ENCODE measurements at places on chromosomes 2 and 18.

GRCh38 chr2:121253021-121253673 is 31.9 kb downstream of the TFCP2L1 start:
- DNase-seq: no peak

DNA sequence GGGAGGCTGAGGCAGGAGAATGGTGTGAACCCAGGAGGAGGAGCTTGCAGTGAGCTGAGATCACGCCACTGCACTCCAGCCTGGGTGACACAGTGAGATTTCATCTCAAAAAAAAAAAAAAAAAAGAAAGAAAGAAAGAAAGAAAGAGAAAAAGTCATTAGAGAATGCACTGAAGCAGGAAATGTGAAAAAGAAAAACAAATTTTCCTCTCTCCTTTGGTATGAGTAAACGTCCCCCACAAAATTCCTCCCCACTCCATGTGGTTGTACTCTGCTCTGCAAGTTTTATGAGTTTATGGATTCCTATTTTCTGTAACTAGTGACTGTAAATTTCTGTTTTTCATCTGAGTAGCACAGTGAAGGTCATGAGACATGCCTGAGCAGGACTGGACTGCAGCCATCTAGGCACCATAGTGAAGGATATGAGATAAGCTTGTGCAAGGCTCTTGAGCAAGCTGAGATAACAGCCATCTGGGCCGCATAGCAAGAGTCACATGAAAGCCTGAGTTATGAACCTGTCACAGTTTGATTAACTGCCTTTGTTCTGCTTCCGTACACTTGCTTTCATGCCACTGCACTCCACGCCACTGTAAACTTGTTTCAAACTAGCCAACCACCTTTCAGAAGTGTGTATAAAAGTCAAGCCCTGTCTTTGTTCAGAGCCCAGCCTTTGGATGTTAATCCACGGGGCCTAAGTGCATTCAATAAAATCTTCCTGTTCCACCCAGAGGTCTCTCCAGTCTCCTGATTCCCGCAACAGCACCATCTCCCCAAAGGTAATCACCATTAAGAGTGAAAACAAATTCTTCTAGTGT is 50.2 kb downstream of the SKA1 start:
- DNase-seq: no peak

DNA sequence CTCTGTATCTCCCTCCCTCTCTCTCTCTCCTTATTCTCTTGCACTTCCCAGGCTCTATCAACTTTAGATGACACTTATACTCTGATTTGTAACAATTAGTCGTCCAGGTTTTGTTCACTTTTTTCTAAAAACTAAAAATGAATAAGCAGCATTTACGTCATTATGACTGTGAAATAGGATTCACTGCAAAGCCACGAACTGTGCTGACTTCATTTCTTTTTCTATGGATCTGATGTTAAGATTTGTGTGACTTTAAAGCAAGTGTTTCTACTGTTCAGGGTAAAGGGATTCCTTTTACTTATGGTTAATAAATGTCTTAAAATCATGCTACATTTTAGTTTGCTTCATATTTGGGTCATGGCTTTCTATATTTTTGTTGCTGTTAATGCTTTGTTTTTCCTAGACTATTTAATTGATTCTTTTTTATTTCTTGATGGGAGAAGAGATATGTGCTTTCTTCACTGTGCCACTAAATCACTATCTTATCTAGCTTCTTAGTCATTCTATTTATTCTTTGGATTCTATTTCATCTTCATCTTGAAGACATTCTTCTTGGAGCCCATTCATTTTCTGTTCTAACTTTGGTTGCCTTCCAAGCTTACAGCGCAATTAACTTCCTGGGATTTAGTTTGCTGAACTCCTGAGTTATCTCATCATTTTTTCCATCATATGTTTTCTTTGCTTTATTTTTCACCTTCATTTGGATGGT is 480.4 kb upstream of the TRIB2 start:
- DNase-seq: no peak

GRCh38 chr2:182182436-182182835 is 196.8 kb downstream of the PPP1R1C start:
- DNase-seq: no peak

GRCh38 chr2:102424754-102425153 is 1.8 kb downstream of the IL18RAP start:
- no peak for DNase-seq

DNA sequence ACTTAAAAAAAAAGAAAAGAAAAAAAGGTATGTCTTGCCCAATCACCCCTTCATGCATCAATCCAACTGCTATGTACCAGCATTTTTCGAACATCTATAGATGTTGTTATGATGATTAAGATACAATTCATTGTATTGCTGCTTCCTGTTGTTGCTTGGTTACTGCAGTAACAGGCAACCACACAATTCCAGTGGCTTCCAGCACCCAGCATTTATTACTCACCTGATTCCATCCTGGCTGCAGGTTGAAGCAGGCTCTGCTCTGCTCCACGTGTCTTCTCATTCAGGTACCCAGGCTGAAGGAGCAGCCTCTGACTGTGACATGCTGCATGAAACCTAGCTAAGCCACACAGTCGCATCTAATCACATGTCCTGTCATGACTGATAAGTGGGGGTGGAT is 196.9 kb downstream of the INO80D start:
- no peak for DNase-seq

- DNase-seq: no peak
Measured at GRCh38 chr18:79898952-79899608, 52.4 kb downstream of the SLC66A2 start.

Data from HEK293T (cell line).